ENCODE measurements at places on chromosomes 2 and 18. TPM values are rescaled to one million over a fixed set of nuclear protein-coding genes. Genes with fewer than 3 reads are reported as not detected.
A peak's percentile ranks its signal among the peaks of the same experiment; 100 is the strongest.

SP9 gene
- not detected for total RNA-seq

PLEKHB2 gene
- 30.8 TPM for total RNA-seq

ST8SIA5 gene
- total RNA-seq, result 2.6 TPM

CYBRD1 gene
- total RNA-seq, result 69.8 TPM

IL18RAP gene
- total RNA-seq, result 0.30 TPM

GNLY gene
- total RNA-seq, result 3.4 TPM

ERFE gene
- total RNA-seq, result 0.51 TPM

ASNSD1 gene
- total RNA-seq, result 35.2 TPM

DNA sequence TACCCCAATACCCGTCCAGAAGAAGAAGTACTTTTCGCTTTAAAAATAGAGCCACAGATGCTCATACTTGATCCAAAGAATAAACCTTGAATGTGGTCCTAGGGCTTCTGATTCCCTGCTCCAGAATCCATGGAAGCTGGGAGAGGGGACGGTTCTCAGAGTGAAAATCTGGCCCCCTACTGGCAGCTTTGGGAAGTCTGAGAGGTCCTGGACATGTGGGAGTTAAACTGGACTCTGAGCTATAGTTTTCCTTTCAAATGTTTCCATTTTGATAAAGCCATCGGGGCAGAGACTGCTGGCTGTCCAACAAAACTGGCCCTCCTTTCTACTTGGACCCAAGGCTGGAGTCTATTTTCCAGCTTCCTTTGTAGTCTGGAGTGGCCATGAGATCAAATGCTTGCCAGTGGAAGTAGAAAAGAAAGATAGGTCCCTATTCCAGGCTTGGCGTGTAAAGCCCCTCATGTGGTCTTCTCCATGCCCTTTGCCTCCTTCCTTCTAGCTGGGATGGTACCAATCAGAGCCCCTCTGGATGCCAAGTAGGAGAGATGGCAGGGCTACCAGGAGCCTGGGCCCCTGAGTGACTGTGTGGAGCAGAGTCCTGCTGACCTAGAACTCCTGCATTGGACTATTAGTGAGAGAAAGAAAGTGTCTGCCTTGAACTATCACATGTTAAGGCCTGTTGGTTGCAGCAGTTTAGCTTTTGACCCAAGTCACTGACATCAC lies 37.7 kb upstream of the TBC1D8 start:
- no peak for DNase-seq

DNA sequence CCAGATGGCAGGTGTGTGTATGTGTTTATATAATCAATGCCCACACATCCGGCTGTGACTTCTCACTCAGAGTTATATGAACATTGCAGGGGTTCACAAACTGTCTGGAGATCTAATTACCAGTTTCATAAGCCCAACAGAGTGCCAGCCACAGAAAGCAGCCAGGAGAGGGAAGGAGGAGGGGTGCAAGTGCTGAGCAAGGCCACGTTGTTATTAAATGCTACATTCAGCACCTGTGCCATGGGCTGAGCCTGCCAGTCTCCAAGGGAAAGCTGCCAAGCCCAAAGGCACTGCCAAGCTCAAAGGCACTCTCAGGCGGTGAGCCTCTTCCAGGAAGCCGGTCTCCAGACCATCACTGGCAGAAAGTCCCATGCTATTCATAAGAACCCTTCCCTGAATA lies 17.4 kb downstream of the XDH start:
- peak; percentile 68 for DNase-seq

- DNase-seq, result no peak
Observed at GRCh38 chr2:205338156-205338555, 344.1 kb upstream of the NRP2 start.

GRCh38 chr2:136051001-136051724 lies 65.7 kb upstream of the DARS1 start:
- no peak for DNase-seq

GRCh38 chr2:178700922-178701342 lies 106.3 kb downstream of the TTN start:
- no peak for DNase-seq

- DNase-seq, result no peak
Observed at GRCh38 chr2:70188460-70188859, 2.4 kb downstream of the C2orf42 start.

DNA sequence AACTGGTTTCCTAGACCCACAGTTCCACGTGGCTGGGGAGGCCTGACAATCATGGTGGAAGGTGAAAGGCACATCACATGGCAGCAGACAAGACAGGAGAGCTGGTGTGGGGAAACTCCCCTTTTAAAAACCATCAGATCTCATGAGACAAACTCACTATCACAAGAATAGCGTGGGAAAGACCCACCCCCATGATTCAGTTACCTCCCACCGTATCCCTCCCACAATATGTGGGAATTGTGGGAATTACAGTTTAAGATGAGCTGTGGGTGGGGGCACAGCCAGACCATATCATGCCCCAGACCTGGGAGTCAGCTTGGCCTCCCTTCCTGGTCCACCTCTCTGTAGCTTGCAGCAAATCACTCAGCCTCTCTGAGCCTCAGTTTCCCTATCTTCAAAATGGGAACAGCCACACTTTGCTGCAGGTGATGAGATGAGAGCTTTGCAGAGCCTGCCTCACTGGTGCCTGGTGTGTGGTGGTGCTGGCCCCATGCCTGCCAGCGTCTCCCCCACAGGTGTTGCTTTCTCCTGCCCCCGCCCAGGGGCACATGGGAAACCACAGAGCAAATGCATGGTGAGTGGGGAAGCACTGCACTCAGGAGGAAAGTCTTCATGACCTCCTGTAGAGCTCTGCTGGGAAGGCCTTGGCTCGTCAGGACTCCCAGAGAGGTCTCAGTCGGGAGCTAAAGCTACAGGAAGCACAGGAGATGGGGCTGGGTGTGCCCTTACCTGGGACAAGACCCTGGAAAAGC lies 31.1 kb downstream of the GREB1 start:
- DNase-seq, result no peak

DNA sequence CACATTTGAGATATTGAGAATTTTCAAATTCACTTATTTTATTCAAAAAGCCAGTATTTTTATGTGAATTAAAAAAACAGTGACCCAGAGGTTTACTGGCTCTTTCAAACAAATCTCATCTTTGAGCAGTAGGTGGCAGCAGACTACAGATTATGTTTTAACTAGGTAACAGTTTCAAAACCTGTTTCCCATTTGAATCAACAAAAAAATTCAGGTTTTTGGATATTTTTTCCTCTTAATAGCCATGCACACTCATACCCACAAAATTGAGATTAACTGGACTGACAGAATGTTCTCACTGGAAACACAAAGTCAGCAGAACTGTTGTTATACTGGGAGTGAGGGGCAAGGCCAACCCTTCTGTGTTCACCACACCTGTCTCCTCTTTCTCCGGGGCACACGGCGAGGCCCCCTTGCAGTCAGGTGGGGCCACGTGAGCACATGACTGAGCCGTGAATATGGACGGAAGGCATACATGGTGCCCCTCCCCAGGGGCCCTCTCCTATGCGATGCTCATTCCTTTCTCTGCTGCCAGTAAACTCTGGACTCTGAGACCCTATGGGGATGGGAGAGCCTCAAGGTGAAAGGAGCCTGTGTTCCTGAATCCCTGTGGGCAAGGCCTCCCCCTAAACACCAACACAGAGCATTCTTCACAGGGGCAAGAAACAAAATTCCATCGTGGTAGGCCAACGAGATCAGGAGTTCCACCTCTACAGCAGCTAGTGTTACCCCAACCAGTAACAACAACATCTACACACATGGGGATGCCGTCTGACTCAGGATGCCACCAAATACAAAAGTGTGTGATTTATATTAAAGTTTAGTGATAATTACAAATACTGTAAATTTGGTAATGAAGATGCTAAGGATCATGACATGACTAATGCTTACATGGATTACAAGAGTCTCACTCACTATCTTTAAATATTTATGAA lies 80.4 kb downstream of the LPIN2 start:
- no peak for DNase-seq

- DNase-seq, result peak; percentile 96
Observed at GRCh38 chr2:238239863-238240756, at the start of gene HES6. Gene HES6 (minus strand): TSS chr2:238240038. CDS start chr2:238239905, 133 bp downstream.

- no peak for DNase-seq
Observed at GRCh38 chr2:178799305-178799704, 7.9 kb downstream of the TTN start.

- DNase-seq, result no peak
Observed at GRCh38 chr2:100615886-100616285, 53.1 kb downstream of the PDCL3 start.

- DNase-seq, result no peak
Observed at GRCh38 chr2:191635333-191636234, 42.4 kb upstream of the NABP1 start.

DNA sequence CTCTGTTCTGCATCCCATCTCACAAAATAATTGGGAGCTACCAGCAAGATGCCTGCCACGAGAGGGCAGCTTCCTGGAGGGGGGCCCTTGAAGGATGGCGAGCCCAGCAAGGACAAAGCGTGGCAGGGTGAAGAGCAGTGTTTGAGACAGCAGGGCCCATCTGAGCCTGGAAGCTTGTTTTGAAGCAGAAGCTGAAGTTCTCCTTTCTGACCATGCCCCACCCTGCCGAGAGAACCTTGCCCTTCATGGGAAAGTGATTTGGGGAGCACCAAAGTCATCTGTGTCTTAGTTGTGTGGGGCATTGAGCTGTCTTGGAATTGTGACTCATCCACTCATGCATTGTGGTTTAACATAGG lies 216.3 kb downstream of the BCL11A start:
- no peak for DNase-seq

- DNase-seq, result no peak
Observed at GRCh38 chr2:27054721-27055120, 3.3 kb downstream of the AGBL5 start.

- DNase-seq, result no peak
Observed at GRCh38 chr2:230473378-230473777, 57.4 kb downstream of the SP100 start.

- no peak for DNase-seq
Observed at GRCh38 chr2:78260861-78261260, 738.7 kb upstream of the LRRTM4 start.

GRCh38 chr2:180122874-180123273 lies 115.8 kb upstream of the CWC22 start:
- DNase-seq, result no peak

DNA sequence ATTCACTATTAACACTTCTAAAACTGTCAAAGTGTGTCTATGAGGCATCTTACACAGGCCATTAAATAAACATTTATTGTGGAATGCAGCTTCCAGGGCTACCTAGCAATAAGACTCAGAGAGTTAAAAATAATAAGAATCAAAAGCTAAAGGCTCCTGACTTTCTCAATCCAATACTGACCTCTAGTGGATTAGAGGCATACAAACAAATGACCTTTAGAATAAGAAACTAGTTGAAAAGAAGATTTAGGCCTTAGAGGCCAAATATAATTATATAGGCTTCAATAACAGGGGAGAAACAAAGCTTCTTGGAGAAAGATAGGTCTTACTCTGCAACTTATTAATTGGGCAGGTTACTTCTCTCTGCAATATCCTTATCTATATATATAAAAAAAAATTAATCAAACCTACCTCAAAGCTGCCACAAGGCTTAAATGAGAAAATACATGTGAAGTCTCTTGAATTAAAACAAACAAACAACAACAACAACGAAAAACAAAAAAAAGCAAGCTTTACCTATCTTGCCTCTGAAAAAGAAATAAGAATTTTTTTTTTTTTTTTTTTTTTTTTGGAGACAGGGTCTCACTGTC lies 246.1 kb downstream of the EXOC6B start:
- no peak for DNase-seq

GRCh38 chr2:108974674-108975073 lies 14.3 kb downstream of the EDAR start:
- no peak for DNase-seq

DNA sequence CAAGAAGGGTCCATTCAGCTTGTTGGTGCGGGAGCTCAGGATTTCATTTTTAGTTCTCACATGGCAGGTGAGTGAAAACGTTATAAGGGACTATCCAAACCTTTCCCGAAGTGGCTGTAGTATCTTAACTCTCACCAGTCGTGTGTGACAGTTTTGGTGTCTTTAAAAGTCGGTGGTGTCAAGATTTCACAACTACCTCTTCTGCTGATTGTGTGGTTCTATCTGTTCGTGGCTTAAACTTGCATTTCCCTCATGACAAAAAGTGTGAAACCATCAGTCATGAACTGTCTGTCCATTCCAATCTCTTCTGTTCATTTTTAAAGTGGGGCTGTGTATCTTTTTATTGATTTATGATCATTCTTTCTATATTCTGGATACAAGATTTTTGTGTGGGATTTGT lies 3.8 kb upstream of the AQP12B start:
- no peak for DNase-seq

GRCh38 chr2:119291588-119292167 lies 68.0 kb downstream of the STEAP3 start:
- DNase-seq, result no peak

- no peak for DNase-seq
Observed at GRCh38 chr2:196597531-196597930, 42.0 kb upstream of the CCDC150 start.

DNA sequence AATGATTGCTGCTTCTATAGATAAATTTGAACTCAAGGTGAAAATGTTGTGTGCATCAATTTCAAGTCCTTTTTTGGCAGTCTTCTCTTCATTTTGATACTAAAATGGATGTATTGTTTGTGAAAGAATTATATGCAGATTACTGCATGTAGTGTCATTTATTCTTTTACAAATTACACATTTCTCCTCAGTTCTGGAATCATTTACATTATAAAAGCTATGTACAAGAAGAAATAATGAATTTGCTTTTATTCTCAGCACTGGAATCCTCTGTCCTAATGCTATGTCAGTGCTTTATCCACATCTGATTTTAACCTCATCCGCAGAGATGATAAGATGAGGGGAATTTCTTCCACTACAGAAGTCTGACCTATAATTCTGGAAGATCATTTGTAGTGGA lies 220.8 kb upstream of the UBE2E3 start:
- no peak for DNase-seq

DNA sequence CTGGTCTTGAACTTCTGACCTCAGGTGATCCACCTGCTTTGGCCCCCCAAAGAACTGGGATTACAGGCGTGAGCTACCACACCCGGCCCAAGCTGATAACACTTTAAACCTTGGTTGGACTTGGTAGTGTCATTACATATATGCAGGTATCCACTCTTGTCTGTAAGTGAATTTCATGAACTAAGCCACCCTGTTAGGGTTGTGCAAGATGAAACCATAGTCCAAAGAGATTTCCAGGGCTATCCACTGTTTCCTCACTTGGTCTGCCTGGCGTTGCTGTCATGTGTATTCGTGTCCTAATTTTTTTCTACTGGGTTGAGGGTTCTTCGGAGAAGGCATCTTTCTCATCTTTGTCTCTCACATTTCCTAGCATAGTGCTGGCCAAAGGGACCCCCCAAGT lies 203.0 kb downstream of the CAMKMT start:
- DNase-seq, result no peak

DNA sequence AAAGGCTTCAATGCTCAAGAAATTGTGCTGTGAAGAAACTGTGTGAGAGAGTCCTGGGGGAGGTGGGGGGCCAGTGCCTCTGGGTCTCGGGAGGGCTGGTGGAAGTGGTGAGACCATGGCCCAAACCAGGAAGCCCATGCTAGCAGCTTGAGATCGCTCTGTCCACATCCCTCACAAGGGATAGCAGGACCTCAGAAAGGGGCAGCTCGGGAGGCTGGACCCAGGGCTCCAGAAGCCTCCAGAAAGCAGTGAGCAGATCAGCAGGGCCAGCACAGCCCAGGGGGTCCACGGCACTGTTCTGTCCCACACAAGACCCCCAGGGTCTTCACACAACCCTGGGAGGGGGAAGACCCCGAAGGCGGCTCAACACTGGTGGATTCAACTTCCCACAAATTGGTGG lies 24.1 kb downstream of the ST8SIA5 start:
- no peak for DNase-seq
